ENCODE measurements at places on chromosomes 2 and 18.

DNA sequence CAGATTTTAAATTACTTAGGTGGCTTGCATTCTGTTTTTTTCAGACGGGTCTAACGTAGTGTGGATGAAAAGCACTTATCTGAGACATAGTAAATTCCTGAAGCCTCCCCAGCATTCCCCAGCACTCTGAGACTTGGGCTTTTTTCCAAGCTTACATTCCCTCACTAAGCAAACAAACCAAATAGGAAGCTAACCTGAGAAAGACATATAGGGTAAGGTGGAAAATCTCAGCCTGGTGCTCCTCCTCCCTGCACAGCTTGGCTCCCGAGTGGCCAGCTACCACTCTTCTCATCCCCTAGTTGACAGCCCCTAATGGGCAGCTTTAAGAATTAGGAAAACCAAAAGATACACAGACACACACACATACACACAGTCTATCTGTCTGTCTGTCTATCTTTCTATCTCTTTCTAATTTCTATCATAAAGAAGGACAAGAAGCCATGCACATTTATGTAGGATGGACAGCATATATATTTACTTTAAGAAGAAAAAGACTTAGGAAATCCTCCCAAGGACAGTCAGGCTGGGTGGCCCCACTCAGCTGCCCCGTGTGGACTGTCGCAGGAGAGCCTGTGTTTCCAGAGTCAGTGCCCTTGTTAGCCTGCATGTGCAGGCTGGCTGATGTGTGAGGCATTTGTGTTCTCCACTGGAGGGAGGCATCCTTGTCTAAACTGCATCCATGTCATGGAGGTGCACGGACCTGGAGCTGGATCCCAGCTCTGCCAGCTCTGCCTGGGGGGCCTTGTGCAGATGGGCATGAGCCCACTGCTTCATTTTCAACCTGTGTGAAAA lies 8.2 kb downstream of the CNNM3 start:
- no peak for DNase-seq

DNA sequence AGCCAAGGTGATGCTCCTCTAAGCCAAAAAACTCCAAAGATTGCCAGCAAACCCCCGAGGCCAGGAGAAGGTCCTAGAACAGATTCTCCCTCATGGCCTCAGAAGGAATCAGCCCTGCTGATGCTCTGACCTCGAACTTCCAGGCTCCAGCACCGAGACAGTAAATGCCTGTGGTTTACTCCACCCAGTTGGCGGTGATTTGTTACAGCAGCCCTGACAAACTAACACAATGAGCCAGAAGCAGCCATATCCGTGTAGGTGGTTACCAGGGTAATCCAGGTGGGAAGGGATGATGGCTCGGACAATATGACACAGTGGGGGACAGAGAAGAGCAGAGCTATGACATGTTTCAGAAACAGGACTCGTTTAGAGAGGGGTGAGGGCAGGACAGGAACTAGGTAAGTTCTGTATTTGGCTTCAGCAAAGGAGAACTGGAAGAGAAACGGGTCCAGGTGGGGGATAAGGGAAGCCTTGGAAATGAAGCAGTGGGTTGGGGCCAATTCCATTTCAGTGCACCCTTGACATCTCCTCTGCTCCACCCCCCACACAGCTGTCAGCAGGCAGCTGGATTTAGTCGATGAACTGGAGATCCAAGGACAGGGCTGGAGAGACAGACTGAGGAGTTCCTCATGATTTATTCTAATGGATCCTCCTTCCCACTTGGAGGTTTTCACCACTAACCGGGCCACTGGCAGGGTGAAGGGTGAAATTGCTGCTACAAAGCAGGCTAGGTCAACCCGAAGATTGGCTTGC lies 179.7 kb upstream of the SH3BP4 start:
- DNase-seq, result no peak

- DNase-seq, result no peak
Observed at GRCh38 chr2:101759162-101759561, 61.7 kb downstream of the MAP4K4 start.

- no peak for DNase-seq
Observed at GRCh38 chr2:121866789-121867188, 111.3 kb downstream of the TSN start.
